Stimulated activated CD8-positive, alpha-beta memory T cell treated with anti-CD3 and anti-CD28 coated beads, Interleukin-7, amount 100 ng/mL, for 24 hours (primary cell): ENCODE measurements at places on chromosomes 12 and 14.

GRCh38 chr14:105387530-105387922, 10.8 kb upstream of the TEX22 start:
- no peak for DNase-seq

DNA sequence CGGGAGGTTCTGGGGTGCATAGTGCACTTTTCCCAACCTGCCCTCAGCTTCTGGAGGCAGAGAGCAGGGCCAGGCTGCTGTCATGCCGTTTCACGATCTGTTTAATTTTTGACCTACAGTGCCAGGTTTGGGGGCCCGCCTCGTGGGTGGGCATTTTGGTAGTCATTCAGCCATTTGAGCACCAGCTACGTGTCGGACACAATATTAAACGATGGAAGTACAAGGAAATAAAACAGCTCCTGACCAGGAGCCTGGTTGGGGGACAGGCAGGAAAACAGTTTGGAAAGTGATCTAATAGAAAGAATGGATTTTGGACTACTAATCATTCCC, 708 bp downstream of the FNTB start:
- DNase-seq = no peak

DNA sequence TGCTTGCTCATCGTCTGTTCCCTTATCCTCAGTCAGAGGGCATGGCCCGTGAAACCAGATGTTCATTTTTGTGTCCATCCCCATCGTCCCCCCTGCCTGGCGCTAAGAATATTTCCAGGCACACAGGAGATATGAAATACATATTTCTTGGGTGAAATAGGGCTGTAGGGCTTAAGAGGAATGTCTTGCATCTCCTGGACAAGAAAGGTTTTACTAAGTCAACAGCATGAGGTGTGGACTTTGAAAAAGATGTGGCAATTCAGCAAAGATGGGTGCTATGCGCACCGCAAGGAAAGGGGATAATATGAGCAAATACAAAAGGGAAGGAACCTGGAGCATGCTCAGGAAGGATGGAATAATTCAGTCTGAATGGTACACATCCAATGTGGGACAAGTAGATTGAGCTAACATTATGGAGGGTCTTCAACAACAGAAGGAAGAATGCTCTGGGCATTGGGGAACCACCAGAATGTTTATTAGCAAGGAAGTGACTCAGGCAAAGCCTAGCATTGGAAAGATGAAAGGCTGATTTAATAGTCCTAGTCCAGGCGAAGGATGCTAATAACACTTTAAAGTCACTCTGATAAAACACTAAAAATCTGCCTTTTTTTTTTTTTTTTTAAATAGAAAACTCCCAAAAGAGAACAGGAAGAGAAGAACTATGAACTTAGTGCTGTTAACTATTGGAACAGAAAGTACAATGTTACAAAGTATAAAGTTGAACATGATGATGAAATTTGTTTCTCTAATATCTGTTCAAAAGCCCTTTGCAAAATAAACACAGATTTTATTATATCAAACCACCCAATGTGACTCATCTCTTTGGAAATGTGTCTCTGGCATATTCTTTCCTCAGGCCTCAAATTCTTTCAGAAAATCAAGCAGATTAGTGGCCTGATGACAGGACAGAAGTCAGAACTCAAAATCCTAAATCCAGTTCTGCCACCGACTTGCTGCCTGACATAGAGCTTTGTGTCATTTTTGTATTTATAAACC, 449.5 kb downstream of the BCAT1 start:
- DNase-seq = no peak

- DNase-seq = peak; percentile 26
Observed at GRCh38 chr14:99995700-99996356, 69.4 kb upstream of the EVL start.

GRCh38 chr12:20370866-20371519, 2.7 kb downstream of the PDE3A start:
- DNase-seq = no peak

- DNase-seq = no peak
Observed at GRCh38 chr14:93857081-93857480, 68.8 kb upstream of the PRIMA1 start.

GRCh38 chr14:99511421-99512109, 30.4 kb downstream of the CCNK start:
- DNase-seq = no peak

DNA sequence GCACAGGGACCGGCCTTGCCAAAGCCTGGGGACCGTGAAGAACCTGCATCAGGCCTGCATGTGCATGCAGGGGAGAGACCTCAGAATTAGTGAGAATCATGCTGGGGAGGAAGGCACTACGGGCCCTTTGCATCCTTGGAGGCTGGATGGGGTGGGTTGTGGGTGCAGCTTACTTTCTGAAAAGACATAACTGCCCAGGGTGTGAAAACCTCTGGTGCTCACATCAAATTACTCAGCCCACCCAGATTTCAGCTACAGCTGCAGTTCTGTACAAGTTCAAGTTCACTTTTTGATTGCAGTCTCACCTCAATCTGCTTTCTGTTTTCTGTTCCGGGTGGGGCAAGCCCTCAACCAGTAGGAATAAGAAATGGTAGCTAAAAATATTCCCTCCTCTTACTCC, 130.6 kb downstream of the SLC15A4 start:
- DNase-seq = no peak

- DNase-seq = no peak
Observed at GRCh38 chr12:28603801-28604200, 413.5 kb downstream of the CCDC91 start.

GRCh38 chr14:90381011-90381786, 15.6 kb upstream of the CALM1 start:
- no peak for DNase-seq

DNA sequence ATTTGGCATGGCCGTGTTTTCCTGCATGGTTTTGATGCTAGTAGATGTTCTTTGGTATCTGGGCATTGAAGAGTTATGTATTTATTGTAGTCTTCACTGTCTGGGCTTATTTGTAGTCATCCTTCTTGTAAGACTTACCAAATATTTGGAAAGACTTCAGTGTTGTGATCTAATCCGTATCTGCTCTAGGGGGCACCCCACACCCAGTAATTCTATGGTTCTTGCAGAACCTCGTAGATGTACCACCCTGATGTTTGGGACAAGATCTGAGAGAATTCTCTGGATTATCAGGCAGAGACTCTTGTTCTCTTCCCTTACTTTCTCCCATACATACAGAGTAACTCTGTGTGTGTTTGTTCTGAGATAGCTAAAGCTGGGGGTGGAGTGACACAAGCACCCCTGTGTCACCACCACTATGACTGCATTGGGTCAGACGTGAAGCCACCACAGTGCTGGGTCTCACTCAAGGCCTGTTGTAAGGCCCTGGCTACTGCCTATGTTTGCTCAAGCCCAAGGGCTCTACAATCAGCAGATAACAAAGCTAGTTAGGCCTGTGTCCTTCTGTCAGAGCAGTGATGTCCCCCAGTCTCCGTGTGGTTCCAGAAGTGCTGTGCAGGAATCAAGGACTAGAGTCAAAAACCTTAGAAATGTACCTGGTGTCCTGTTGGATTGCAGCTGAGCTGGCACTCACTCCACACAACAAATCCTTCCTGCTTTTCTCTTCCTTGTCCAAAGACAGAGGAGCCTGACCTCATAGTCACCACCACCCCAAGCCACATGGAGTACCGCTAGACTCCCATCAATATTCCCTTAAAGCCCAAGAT, 9.6 kb downstream of the RDH16 start:
- no peak for DNase-seq

- no peak for DNase-seq
Observed at GRCh38 chr12:108447168-108447832, 67.8 kb upstream of the FICD start.

DNA sequence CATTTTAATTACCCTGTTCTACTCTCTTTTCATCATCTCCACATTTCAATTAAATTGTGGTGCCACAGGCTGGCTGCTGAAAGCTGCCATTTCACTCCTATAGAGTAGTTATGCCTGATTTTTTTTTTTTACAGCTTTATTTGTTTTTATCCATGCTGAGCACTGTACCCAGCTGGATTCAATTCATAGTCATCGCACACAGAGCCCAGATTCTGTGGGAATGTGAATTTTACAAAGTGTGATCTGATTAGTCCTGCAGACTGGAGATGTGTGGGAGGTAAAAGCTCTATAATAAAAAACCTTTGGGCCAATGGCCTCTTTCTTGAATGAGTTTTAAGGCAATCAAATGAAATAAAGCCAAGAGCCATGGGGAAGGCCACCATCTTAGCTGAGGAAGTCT, 190.2 kb downstream of the ANO4 start:
- DNase-seq = no peak

GRCh38 chr14:103225062-103225461, 101.8 kb downstream of the TNFAIP2 start:
- DNase-seq = no peak

DNA sequence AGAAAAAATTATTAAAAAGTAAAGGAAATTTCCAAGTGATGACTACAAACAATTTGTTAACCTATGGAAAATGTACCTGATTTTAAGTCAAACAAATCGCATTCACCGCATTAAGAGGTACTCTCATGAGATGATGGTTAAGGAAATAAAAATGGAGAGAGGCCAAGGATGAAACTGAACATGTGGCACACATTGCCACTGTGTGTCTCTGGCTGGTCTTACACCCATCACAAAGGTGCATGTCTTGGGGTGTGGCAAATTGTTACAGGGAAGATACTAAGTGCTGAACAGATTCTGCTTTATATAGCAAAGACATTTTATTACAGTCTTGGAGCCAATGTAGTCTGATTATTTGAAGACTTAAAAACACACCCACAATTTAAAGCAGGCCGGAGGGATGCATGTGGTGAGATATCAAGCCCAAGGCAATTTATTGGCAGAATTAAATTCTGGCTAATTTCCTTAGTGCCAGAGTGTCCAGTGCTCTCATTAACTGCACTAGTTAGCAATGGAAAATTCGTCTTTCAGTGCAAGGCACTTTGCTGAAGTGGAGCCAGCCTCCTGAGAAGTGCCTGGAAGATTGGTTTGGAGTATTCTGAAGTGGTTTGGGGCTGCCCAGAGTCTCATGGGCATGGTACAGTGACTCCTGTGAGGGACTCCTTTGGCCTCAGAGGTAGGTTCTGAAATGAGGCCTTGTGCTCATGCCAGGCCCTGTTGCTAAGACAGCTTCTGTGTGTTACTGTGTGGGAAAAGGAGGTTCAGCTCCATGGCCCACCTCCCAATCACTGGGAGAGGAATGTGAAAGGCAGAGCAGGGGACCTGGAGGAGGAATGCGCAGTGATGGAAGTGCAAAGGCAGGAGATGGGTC, 166.9 kb downstream of the BRMS1L start:
- DNase-seq = no peak

DNA sequence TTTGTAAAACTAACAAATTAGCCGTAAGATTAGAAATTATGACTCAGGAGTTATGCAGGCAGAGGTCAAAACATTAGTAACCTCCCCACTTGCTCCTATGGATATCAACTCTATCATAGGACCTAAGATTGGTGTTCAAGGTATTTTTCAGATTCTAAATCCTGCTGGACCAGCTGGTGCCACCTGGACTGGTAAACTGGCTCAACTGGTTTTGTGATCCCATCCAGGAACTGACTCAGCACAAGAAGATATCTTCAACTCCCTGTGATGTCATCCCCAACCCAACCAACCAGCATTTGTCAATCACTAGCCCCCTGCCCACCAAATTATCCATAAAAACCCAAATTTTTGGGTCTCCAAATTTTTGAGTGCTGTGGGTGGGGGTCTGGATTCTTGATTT, 98.1 kb upstream of the OR4E1 start:
- no peak for DNase-seq

- no peak for DNase-seq
Observed at GRCh38 chr12:32102234-32102633, 4.4 kb upstream of the BICD1 start.

DNA sequence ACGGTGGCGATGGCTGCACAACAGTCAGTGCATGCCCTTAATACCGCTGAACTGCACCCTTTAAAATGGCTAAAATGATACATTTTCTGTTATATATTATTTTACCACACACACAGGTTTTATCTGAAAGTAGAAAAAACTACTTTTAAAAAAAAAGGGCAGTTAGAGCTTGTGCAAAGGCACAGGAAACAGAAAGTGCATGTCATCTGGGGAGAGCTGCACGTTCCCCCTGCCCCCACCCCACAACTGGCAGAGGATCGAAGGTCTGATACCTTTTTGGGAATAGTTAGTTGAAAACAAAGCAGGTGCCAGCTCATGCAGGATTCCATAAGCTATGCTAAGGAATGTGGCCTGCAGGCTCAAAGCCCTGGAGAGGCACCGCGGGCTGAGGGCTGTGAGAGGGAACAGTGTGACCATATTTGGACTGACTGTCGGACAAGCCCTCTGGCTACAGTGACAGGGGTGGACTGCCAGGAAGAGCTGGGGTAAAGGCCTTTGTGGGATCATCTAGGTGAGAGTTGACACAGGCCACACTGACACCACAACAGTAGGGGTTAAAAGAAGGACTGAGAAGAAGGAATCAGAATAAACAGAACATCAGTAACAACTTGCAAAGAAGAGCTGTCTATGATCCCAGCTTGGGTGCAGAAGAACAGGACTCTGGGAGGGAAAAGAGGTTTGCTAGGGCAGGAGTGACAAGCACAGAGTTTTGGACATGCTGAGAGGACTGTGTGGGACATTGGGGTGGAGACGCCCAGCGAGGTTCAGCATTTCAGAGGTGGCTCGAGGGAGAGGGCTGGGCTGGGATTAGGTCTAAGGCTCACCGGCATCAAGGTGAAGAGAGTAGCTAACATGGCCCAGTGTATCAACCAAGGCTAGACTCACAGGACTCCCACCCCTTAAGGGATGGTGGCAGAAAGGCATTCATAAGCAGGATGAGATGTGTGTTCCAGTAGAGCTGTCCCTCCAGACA, 54.6 kb downstream of the ACTN1 start:
- no peak for DNase-seq

- no peak for DNase-seq
Observed at GRCh38 chr14:59254146-59254910, 65.9 kb downstream of the DAAM1 start.

GRCh38 chr12:67137256-67137655, 131.9 kb upstream of the CAND1 start:
- no peak for DNase-seq

- no peak for DNase-seq
Observed at GRCh38 chr14:32372154-32372553, 43.1 kb downstream of the AKAP6 start.

- DNase-seq = no peak
Observed at GRCh38 chr14:85409481-85410210, 120.3 kb upstream of the FLRT2 start.

GRCh38 chr12:52542157-52542556, 10.8 kb downstream of the KRT71 start:
- DNase-seq = no peak

DNA sequence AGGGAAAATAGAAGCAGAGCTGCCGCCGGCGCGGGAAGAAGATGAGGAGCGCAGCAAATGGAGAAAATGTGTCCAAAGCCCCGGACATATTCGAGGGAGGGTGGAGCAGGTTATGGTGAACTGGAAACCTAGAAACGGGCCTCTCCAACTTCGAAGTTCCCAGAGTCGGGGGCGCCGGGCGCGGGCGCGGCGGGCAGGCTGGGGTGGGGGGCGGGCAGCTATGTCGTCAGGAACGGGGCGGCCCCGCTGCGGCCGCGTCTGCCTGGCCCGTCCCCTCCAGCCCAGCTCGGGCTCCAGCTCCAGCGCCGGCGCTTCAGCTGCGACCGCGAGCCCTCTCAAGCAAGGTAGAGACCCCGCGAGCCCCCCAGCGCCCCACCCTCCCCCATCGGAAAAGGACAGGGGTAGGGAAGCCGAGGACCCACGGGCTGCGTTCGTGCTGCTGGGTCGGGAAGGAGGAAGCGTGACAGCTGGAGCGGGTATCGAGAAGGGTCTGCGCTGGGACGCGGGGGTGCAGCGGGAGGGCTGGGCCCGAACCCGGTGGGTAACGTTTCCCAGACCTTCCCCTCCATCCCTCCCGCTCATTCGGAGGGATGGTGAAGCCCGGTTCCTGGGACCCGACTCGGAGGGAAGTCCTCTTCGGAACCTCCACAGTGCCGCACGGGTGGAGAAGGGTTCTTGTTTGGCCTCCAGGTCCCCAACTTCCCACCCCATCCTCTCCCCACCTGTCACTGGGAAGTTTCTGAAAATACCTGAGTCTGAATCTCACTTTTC, 1.0 kb downstream of the DGKA start:
- no peak for DNase-seq
